Caki2 (cell line): ENCODE measurements at places on chromosomes 12 and 14.

- DNase-seq: no peak
Observed at GRCh38 chr12:68890701-68891113, 42.3 kb downstream of the CPM start.

- DNase-seq: peak; percentile 20
Observed at GRCh38 chr12:29088611-29089219, 60.4 kb upstream of the FAR2 start.

DNA sequence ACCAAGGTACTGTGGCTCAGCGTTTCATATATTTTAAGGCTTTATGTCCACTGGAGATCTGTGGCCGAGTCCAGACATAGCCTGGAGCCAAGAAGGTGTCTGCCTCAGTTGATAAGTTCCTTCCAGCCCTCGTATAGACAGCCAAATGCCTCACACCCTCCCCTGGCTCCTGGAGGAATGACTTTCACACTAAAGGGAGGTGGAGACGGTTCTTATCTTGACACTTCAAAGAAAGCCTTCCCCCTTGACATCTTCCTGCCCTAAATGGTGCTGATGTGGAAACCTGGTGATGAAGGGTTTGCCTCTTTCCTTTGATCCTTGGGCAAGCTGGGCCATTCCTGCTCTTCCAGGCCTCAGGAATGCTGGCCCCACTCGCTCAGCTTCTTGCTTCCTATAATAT is 474.8 kb upstream of the TBX3 start:
- DNase-seq: no peak

GRCh38 chr14:58275527-58276190 is 22.7 kb upstream of the ARID4A start:
- no peak for DNase-seq

DNA sequence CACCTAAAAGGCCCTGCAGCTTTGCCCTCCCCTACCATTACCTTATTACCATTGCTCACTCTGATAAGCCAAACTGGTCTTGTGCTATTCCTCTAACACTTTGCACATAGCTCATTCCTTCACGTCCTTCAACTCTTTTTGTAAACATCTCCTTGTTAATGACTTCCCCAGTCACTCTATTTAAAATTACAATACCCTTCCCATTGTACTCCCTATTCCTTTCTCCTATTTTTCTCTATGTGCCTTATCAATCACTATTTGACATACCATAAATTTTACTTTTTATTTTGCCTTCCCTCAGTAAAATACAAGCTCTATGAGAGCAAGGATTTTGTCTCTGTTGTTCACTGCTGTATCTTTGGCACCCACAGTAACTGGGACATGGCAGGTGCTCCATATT is 5.4 kb downstream of the SARNP start:
- DNase-seq: no peak

GRCh38 chr14:94638961-94639817 is 27.0 kb downstream of the SERPINA3 start:
- DNase-seq: no peak

- no peak for DNase-seq
Observed at GRCh38 chr14:90388982-90389381, 7.8 kb upstream of the CALM1 start.

- no peak for DNase-seq
Observed at GRCh38 chr12:125283521-125283920, 218.3 kb downstream of the AACS start.

DNA sequence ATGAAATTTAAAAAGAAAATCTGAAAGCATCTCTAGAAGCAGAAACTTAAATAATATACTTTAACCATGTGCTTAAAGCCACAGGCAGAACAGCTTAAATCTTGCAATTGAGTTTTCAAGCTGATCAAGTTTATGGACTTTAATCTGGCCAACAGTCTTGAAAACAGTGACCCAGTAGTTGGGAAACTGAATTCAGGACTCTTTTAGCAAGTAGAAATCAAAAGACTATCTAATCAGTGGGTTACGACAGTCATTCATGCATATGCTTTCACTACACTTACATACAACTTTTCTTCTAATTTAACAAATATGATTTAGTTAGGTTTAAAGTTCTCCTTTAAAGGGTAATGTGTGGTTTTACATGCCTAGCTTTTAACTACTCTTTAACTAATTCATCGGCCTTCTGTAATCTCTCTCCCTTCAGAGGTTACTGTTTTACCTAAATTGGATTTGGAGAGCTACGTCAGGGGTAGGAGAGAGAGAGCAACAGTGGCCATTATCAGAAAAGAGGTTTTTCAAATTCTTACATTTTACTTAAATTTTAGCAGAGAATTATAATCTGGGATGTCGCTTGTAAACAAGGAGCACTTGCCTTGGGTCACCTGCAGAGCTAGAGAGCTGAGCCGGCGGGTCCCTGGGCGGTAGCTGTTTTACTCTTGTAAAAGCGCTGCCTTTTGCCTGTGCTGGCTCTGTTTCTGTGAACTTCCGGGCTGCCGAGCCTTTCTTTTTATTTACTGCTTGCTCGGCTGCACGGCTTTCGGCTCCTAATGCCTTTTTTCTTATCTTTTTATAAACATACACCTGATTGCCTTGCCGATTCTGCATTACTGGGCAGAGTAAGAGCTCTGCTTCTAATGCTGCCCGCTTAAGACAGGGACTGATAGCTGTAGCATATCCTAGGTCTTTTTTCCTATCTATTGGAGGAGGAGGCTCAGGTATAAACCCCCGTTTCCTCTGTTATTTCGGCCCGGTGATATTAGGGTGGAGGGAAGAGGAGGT is 17.4 kb upstream of the LYZ start:
- no peak for DNase-seq

GRCh38 chr14:97976861-97977260 is 1179.7 kb downstream of the VRK1 start:
- DNase-seq: no peak
